ENCODE measurements at places on chromosomes 1 and 21. TPM values are rescaled to one million over a fixed set of nuclear protein-coding genes. Genes with fewer than 3 reads are reported as not detected.

GRCh38 chr1:154720328-154721297 is 112.6 kb upstream of the ADAR start:
- no peaks in the 10 kb centered on the region for H3K4me1 ChIP-seq
- no peaks in the 10 kb centered on the region for H3K36me3 ChIP-seq
- H3K4me3 ChIP-seq = no peak overlapping the region
- DNase-seq = no peak
- H3K27ac ChIP-seq = no peak overlapping the region

GRCh38 chr1:109980324-109981003 is 4.1 kb upstream of the AHCYL1 start:
- peaks cover 55% of the 10 kb centered on the region for H3K4me1 ChIP-seq
- H3K27me3 ChIP-seq = no peaks in the 10 kb centered on the region
- peak; percentile 38 for DNase-seq

DNA sequence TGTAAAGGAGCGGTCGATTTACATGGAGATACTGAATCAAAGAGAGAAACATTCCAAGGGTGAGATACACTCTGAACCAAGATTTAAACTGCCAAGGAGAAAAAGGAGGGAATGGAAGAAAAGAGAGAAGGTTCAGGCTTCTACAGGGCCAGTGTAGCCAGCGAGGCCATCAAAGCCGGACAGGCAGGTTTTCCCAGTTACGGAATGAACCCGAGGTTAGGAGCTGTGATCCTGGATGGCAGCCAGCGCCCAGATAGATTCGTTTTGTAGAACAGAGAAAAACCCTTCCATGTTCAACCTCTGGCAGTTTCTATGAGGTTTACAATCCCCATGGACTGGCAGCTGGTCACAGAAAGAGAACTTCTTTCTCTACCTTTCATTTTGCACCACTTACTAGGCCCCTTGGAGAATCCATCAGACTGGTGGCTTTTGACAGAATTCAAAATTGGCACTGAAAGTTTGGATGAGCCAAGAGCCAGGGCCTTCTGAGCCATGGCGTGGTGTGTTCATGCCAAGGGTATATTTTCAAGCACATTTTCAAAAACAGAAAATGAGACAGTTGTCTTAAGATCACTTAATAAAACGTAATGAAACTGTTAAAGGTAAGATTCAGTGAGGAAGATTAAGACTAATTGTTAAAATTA is 171.5 kb downstream of the RUNX1 start:
- H3K4me1 ChIP-seq = peaks cover 19% of the 10 kb centered on the region
- H3K4me3 ChIP-seq = no peak overlapping the region
- peak overlapping the region; percentile 17 for H3K27ac ChIP-seq
- DNase-seq = no peak
- peaks cover 8% of the 10 kb centered on the region for H3K36me3 ChIP-seq

DNA sequence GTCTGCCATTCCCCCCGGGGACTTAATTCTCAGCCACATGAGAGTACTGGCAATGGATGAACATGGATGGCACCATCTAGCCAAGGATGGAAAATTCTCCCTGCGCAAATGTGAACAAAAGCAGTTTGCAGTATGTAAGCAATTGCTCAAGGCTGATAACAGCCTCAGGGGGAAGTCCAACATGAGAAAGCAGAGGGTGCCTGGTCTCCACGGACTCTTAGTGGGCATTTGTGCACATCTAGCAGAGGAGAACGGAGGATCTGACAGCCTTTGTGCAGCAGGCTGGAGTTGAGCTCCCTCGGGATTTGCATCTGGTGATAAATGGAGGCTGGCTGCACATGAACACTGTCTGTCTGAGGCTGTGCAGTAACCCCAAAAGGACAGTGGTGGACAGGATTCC is 13.9 kb upstream of the OLIG1 start:
- H3K4me3 ChIP-seq = no peak overlapping the region
- no peaks in the 10 kb centered on the region for H3K4me1 ChIP-seq
- no peaks in the 10 kb centered on the region for H3K36me3 ChIP-seq
- no peak overlapping the region for H3K27ac ChIP-seq
- no peaks in the 10 kb centered on the region for H3K27me3 ChIP-seq

DNA sequence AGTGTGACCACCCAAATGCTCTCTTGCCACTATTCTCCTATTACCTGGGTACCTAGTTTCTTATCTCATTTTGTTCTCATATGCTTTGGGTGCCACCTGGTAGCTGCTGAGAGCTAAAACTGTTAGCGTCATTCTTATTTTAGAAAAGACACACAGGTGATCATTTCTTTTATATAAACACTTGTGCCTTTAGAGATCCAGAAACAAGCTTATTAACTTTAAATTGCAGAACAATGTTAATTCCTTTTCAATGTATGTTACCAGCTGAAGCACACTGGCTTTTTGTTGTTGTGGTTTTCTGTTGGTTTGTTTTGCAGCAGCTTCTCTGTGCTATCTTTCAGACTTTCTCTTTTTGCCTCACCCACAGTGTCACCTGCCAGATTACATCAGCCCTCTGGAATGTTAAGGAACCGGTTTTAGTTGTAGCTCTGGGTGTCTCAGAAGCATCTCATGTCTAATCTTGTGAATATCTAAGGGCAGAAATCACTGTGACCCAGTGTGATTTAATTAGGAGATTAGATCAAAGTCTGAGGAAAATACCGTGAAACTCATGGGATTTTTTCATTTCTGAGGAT is 43.4 kb upstream of the SLC19A2 start:
- peaks cover 10% of the 10 kb centered on the region for H3K27me3 ChIP-seq
- H3K4me3 ChIP-seq = no peak overlapping the region
- H3K27ac ChIP-seq = no peak overlapping the region

GALNT2 gene
- 152 TPM for total RNA-seq

C1orf210 gene
- not detected for total RNA-seq

ZBTB48 gene
- total RNA-seq = 40.7 TPM

AADACL3 gene
- total RNA-seq = not detected
